Caki2 (cell line): ENCODE measurements at places on chromosomes 11 and 22.

- no peak for DNase-seq
Observed at GRCh38 chr22:25656724-25657123, 85.3 kb upstream of the MYO18B start.

- DNase-seq: no peak
Observed at GRCh38 chr11:103420593-103420992, 311.4 kb downstream of the DYNC2H1 start.

DNA sequence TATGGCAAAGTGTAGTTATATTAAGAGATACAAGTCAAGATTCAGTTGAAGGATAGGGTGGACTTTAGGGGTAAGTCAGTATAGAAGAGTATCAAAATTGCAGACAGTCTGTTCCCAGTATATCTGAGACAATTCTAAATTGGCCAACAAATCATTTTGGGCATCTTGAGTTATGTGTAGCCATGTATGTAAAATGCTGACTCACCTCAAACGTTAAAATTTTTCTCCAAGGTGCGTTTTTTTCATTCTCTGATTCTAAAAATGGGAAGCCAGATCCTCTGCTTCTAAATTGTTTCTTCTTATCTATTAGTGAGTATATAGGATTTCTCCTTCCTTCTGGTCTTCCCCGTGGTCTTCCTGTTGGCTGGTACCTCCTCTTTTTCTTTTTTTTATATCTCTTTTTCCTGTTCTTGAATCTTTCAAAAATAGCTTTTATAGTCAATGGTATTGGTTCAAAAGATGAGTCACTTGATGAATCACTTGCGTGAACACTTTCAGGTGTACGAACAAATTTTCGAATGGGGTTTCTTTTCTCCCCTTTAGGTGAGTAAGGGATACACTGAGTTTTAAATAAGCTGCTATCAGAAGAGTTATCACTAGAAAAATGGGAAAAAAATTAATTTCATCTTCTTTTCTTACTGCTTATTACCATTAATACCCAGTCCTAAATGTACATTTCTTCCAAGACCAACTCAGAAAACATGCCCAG lies 3.2 kb downstream of the TAF1D start:
- peak; percentile 27 for DNase-seq

GRCh38 chr22:41367680-41368542 lies 13.8 kb upstream of the TEF start:
- no peak for DNase-seq

GRCh38 chr22:20229916-20230775 lies 38.0 kb downstream of the RTN4R start:
- DNase-seq: no peak

DNA sequence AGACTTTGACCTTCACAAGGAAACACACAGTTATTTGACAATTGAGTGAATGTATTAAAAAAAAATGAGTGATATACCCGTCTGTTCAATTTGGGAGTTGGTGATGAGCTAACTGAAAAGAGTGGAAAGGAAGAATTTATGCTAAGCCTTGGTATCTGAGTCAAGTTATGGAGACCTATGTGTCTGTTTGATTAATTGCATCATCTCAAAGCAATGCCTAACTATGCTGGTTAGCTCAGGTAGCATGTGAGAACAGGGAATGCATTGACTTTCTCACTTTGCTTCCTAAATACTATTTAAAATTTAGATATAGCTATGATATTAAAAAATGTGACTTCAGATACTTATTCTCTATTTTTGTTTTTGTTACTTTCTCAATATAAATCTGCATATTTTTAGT lies 110.5 kb downstream of the DDX10 start:
- no peak for DNase-seq

DNA sequence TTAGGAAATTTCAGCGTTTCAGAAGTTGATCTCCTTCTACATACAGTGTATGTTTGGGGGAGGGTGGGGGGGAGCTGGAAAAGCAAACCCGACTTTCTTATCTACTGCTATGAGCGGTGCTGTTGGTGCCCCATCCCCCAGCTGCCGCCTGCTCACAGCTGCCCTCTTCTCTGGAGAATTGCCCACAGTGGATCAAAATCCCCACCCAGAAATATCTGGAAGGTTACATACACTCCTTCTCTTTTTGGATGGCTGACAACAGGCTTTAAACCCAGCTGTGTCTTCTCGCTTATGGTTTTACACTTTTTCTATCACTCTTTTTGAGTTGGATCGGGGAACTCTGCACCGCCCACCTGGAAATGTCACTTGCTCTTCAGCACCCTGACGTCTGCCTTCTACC lies 56.4 kb downstream of the DHCR7 start:
- DNase-seq: no peak

GRCh38 chr22:30615543-30615954 lies 8.6 kb downstream of the TCN2 start:
- no peak for DNase-seq

- no peak for DNase-seq
Observed at GRCh38 chr11:96098511-96099241, 174.8 kb upstream of the MTMR2 start.

DNA sequence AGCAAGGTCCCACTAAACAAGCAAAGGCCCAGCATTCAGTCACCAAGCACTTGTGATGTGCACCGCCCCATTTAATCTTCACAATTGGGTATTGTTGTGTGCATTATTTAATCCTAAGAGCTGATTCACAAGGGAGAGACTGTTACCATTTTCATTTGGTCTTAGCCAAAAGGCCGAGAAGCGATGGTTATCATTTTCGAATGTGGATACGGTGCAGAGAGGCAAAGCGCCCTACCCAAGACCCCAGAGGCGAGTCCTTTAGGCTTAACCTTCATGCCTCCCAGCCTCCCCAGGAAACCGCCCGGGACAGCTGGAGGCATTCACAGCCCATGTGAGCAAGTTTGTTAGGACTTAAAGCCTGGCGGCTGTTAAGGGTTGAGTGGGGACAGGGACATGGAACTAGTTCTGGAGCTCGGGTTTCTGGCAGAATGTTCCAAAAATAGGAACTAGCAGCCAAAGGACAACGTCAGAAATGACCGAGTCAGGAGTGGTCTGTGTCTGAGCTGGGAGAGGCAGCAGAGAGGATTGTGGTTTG lies 13.0 kb upstream of the UPK3A start:
- no peak for DNase-seq

DNA sequence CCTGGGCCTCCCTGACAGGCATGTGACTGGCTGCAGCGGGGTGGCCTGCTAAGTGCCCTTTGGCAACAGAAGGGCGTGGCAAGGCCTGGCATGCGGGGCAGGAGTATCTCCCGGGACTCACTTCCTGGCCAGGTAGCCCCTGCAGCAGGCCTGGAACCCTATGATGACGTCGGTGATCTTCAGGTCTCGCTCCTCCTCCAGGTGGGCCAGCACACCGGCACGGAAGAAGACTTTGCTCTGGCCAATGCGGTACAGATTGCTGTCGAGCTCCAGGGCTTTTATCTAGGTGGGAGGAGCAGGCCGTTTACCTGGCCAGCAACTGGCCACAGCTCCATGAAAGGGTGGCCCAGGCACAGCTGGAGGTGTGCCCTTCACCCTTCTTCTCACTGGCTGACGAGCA lies 50.9 kb downstream of the APOL1 start:
- no peak for DNase-seq
